ENCODE measurements at places on chromosomes 1 and 21. TPM values are rescaled to one million over a fixed set of nuclear protein-coding genes. Genes with fewer than 3 reads are reported as not detected.
A peak's percentile ranks its signal among the peaks of the same experiment; 100 is the strongest.

Gene PROK1
- total RNA-seq: not detected

Gene LCE1B
- not detected for total RNA-seq

Gene FH
- 235 TPM for total RNA-seq

DNA sequence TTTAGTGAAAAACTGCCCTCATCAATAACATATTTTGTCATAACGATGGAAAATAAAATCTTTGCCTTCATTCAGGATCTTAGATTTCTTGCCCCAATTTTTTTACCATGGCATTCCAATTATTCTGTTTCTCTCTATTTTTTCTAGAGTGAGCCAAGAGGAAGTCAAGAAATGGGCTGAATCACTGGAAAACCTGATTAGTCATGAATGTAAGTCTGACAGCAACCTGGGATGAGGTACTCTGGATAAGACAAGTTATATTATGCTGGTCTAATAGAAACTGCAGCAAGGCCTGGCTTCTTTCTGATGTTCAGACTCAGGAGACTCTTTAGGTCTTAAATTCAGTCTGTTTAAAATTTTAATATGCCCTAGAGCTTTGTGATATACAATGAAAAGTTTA lies 3.5 kb downstream of the RGS4 start:
- DNase-seq: no peak

GRCh38 chr1:247216261-247216660 lies 39.6 kb upstream of the VN1R5 start:
- no peak for DNase-seq

- DNase-seq: no peak
These were observed 3.2 kb upstream of the MIB2 start for GRCh38 chr1:1612104-1612400.

DNA sequence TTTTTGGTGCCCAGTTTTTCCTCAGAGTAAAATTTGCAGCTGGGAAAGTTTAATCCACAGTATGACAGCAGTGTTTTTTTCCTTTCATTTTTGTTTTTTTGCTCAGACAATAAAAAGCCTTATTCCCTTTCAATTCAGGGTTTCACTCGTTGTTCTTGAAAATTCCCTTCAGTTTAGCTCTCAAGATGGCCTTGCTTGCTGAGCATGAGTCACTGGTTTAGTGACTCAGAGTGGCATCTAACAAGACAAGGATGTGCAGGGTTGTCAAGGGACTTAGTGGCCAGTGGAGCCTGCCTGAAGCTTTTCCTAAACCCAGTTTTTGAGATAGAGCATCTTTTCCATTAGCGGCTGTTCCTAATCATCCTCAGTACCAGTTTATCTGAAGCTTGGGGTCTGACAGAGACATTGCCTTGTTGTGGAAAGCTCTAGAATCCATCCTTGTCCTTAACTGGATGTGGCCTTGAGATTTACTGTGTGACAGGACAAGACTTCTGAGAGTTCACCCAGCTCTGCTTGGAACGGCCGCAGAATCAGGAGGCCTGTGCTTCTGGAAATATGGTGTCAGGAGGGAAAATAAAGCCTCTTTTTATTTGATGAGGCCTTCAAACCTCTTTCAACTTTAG lies 48.4 kb upstream of the DNAJC6 start:
- DNase-seq: no peak

GRCh38 chr1:117013309-117013858 lies 11.8 kb downstream of the CD101 start:
- no peak for DNase-seq

DNA sequence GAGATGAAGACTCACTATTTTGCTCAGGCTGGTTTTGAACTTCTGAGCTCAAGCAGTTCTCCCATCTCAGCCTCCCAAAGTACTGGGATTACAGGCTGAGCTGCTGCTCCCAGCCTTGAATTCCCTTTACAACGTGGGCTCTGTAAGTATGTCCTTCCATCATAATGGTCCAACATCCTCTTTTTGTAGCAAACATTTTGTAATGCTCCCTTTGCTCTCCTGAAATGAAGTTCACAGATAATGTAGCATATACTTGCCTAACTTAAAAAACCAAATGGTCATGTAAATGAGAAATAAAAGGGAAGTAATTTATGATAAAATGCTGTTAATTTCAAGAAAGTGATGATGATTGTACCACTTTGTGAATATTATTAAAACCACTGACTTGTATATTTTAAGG lies 30.5 kb upstream of the THEM4 start:
- DNase-seq: no peak

- no peak for DNase-seq
These were observed 39.7 kb downstream of the AZIN2 start for GRCh38 chr1:33120436-33121231.

GRCh38 chr1:67355745-67356424 lies 48.2 kb downstream of the IL12RB2 start:
- no peak for DNase-seq

DNA sequence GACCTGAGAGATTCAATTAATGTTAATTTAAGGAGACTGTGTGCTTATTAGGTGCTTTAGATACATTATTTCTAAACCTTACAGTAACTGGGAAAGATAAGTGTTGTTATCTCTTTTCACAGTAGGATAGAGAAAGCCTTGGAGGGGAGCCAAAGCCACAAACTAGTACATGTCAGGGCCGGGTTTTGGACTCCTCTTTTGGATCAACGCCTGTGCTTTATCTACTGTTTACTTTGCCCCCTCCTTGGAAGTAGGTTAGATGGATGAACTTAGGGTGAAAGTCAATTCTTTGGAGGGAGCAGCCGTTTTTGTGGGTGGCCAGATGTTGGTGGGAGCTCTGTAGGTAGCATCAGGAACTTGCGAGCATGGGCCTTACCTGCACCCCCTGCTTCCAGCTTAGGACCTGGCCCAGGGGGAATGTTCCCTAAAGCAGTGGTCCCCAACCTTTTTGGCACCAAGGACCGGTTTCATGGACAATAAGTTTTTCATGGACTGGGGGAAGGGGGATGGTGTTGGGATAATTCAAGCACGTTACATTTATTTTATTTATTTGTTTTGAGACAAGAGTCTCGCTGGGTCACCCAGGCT lies 1.7 kb downstream of the HHAT start:
- no peak for DNase-seq

DNA sequence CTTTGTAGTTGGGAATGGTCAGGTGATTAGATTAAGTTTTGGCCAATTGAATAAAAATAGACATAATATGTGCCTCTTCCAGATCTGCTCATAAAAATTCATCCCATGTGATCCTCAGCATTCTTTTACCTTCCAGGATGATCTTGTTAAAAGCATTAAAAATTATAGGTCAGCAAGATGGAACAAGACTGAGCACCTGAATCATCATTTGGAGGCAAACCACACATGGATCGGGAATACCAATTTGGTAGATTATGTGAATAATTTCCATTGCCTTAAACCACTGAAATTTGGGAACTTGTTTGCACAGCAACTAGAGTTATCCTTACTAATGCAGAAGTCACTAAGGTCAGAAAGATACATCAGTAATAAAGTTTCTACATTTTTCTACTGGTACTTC lies 681.4 kb upstream of the ADGRL2 start:
- DNase-seq: no peak

DNA sequence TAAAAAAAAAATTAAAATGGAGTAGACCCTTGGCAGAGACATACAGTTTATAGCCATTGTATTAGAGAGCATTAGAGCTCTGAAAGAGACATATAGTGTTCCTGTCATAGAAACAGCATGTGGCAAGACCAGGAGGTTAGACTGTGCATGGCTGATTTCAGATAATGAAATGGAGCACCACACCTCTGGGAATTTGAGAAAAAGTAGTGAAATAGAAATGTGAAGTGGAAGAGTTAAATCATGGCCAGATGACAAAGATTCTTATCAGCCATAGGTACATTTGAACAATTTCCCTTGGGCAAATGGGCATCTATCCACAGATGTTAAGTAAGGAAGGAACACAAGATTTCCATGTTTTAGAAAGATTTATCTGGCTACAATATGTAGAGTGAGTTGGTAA lies 1083.1 kb downstream of the PLA2G4A start:
- DNase-seq: no peak

- DNase-seq: no peak
These were observed 178.9 kb upstream of the FOXD3 start for GRCh38 chr1:63143482-63143881.

DNA sequence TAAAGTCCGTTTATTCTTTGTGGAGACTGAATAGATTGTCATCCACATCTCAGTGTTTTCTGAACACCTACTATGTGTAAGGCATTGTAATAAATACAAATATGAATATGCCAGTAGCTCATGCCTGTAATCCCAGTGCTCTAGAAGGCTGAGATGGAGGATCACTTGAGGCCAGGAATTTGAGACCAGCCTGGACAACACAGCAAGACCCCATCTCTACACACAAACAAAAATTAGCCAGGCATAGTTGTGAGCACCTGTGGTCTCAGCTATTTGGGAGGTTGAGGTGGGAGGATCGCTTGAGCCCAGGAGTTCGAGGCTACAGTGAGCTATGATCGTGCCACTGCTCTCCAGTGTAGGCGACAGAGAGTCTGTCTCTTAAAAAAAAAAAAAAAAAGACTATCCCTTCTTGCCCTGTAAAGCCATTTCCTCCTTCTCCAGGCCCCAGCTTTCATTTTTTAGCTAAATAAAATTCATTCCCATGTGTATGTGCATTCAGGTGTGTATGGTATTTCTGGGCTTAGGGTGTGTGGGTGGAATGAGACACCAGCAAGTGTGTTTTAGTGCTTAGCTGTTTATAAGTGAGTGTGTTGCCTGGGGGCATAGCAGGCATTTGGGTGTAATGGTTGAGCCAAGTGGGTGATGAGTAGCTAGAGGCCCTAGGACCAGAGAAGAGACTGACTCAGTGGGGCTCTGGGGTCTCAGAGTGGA lies 7.8 kb downstream of the CELSR2 start:
- peak; percentile 41 for DNase-seq

- peak; percentile 90 for DNase-seq
These were observed at the start of gene SORT1 for GRCh38 chr1:109397581-109398342. SORT1 (minus strand) TSS chr1:109397918; CDS start chr1:109397892, 26 bp downstream.

- peak; percentile 68 for DNase-seq
These were observed 3.2 kb upstream of the THEMIS2 start for GRCh38 chr1:27868932-27869718.

- no peak for DNase-seq
These were observed 1212.3 kb upstream of the NCAM2 start for GRCh38 chr21:19785941-19786340.

DNA sequence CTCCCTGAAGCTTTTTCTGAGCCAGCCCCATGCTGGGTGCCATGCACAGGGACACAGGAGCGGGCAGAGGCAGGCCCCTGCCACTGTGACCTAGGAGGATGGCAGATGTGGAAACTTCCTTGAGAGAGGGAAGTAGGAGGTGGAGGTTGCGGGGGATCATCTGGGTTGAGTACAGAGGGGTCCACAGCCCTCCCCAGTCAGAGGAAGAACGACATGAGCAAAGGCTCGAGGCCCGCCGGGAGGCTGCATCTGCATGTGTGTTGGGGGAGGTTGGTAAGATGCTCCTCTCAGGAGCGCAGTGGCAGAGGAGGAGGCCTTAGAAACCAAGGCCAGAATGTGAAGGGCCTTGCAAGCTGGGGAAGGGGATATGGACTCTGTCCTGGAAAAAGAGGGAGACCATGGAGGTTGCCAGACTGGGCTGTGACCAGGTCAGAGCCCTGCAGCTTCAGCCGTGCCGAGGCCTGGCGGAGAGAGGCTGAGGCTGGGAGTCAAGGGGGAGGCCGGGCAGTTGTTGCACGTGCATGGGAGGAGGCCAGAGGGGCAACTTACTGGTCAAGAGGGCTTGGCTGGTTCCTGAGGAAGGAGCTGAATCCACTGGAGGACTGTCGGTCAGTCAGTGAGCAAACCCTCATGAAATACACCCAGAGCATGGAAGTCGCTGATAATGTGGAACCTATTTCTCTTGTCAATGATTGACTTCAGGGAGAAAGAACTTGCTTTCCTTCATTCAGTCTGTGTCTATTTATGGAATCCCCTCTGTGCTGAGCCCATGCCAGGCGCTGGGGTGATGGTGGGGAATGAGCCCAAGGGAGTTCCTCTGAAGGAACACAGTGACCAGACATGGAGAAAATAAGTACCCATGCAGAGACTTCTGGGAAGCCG lies 31.7 kb downstream of the A3GALT2 start:
- no peak for DNase-seq

DNA sequence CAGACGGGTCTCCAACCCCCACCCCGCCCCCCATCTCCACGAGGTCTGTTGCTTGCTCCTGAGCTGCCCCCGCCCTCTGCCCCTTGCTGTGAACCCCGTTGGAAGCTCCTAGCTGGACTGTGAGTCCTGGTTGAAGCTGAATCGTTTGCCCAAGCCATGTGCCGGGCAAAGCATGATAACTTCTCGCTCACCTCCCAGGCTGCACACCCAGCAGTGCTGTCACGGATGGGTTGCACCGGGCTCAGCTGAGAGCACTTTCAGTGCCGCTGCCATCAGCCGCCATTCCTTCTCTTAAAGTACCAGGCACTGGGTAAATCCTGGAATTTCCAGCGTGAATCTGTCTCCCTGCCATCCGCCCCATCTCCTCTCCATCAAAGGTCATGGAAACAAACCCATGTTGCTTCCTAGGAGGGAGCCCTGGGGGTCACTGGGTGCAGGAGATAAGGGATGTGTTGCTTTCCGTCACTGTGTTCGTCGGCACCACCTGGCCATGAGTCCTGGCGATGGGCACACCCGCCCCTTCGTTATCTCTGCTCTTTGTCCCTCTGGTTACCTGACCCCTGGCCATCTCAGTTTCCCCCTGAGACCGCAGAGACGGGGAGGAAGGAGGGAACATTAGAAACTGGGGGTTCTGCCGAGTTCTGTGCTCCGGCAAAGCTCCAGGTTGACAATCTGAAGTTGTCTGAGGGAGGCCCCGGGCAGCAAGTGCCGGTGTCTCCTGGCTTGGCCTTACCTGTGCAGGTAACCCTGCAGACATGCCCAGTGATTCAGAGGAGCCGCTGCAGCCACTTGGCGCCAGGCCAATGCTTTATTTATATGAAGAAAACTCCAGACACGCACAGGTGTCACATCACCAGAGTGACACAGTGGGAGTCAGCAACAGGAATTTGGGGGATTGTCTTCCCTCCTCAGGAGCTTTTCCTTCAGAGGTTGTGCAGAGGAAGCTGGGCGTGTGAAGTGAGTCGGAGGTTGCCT lies 2.7 kb downstream of the PDE9A start:
- DNase-seq: no peak

- DNase-seq: no peak
These were observed 30.4 kb upstream of the TMEM61 start for GRCh38 chr1:54950006-54950368.

- DNase-seq: no peak
These were observed 74.1 kb downstream of the PRKAA2 start for GRCh38 chr1:56719171-56719570.

All from Right ventricle myocardium inferior (tissue), 1 donor.